ENCODE measurements at places on chromosomes 6 and 20.

GRCh38 chr6:2556761-2557160, 194.0 kb downstream of the MYLK4 start:
- DNase-seq: no peak

- DNase-seq: peak; percentile 87
Measured at GRCh38 chr20:34525709-34526416, 9.6 kb downstream of the DYNLRB1 start.

- no peak for DNase-seq
Measured at GRCh38 chr6:43467752-43468151, 9.6 kb upstream of the TJAP1 start.

GRCh38 chr20:49747707-49748524, 34.2 kb upstream of the B4GALT5 start:
- DNase-seq: peak; percentile 61

GRCh38 chr20:57922083-57922482, 212.3 kb upstream of the PMEPA1 start:
- DNase-seq: no peak

DNA sequence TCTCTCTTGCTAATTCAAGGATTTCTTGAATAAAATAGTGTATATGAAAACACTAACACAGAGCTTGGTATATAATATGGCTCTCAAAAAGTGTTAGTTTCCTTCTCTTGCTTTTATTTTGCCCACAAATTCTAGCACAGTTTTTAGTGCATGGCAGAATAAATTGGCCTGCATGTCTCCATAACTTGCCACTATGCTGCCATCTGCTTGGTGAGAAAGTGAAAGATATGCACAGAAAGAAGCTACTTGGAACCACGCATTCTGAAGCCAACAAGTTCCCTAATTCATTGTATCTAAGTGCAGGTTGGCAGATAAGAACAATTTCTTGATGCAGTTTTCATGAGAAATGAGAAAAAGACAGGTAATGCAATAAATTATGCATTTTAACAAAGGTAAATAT, 101.2 kb downstream of the EPHA7 start:
- no peak for DNase-seq

DNA sequence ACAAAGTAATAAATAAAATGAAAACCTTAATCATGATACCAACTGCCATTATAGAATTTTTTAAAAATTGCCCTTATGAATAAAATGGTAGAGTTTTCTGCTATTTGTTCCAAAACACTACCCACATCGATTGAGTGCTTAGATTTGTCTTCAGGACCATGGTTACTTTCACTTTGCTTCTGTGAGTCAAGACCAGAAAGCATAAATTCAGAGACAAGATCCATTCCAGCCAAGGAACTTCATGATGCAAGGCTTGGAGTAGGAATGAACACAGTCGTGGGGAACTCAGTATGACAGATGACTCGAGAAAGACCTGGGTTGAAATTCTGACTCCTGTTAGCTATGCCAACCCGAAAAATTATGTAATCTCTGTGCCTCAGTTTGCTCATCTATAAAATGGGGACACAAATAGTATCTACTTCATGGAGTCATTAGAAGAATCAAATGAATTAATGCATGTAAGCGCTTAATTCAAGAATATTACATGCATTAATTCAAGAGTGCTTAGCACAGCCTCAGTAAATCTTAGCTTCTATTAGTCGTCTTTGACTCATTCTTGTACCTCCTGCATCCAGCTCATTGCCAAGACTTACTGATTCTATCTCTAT, 72.5 kb upstream of the MYLIP start:
- DNase-seq: no peak

DNA sequence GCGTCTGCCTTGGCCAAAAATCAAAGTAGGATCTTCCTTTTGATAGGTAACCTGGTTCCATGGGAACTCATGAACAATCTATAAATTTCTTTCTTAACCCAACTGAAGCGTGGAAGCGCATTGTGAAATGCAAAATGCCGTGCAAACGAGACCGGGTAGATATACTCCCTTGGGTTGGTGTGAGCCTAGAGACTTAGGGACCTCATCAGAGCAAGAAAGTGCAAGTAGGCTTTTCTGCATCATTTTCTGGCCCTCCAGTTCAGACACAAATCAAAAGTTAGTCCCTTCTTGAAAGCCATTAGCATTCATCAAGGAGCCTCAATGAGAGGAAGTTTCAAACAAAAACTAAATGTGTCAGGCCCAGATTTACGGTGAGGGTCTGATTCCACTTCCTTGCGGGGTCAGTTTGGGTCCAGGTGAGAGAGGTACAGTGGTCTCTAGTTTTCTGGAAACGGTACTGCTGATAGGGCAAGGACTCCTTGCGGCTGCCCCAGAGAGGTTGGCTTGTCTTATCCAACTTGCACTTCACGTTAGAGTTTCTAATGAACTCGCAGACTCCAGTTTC, 5.3 kb upstream of the ZNF184 start:
- DNase-seq: no peak

GRCh38 chr20:61634376-61635145, 382.5 kb downstream of the CDH4 start:
- DNase-seq: no peak

- no peak for DNase-seq
Measured at GRCh38 chr6:46706464-46706863, 18.8 kb downstream of the TDRD6 start.

DNA sequence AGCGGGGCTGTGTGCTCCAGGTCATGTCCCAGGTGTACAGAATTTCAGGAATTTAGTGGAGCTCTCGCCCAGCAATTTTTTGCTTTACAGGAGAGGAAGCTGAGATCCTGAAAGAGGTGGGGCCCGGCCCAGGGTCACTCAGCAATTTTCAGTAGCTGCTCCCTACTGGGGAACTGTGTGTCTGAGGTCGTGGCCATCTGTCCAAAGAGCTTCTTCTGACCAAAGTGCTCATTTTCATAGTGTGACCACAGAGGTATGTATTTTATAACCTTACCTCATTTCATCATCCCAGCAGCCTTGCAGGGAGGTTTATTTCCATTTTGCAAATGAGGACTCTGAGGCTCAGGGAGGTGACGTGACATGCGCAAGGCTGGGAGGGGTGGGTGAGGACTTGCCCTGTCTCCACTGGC, 46.3 kb downstream of the FAM209B start:
- no peak for DNase-seq

DNA sequence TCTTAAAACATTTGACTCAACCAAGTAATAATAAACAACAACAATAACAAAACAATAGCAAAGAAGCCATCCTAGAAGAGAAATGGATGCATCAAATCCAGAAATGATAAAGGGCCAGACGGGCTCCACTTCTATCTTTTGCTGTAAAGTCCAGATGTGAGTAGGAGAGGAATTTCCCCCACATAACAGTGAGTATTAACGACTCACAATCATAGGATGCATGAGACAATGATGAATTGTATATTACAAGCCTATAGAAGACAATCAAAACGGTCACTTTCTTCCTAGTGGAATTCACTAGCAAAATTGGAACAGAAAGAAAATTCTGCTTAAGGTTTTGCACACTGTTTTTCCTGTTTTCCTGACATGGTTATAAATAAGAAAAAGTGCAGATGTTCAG, 97.0 kb upstream of the PREP start:
- no peak for DNase-seq

GRCh38 chr20:49392745-49393144, 89.7 kb downstream of the KCNB1 start:
- no peak for DNase-seq

DNA sequence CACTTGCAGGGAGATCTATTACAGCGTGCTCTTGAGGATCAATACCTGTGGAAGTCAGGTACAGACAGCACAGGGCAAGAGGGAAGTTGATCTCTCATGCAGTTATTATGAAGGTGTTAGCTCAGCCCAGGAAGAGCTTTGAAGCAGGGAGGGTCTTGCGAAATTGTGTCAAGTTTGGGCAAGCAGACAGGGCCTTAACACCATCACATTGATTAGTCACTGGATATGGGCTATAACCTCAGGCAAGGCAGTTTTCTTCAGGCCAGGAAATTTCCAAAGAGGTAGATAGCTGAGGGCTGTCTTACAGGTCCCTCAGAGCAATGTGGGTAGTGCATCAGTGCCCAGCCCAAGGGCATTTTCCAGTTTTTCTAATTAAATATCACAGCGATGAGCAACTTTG, 643.8 kb downstream of the DHX35 start:
- no peak for DNase-seq

DNA sequence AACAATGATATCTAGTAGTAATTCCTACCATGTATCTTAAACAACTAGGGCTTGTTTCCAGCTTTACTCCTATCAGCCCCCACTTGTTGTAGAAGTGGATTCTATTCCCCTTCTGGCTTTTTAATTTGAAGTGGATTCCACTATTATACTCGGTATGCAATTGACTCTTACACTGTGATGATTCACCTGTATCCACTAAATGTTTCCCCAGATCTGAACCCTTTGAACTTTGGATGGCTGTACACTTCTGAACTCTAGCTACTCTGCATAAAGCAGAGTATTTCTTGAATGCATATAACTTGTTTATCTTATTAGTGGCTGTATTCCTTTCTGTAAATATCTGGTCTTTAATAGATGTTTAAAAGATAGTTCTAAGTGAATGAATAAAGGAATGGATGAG, 538.4 kb upstream of the NRSN1 start:
- no peak for DNase-seq

GRCh38 chr6:7085911-7086310, 21.9 kb upstream of the RREB1 start:
- DNase-seq: no peak

- no peak for DNase-seq
Measured at GRCh38 chr6:83310046-83310445, 116.9 kb downstream of the RWDD2A start.
